Fibroblast of skin of back (primary cell): ENCODE measurements at places on chromosomes 1 and 21.

DNA sequence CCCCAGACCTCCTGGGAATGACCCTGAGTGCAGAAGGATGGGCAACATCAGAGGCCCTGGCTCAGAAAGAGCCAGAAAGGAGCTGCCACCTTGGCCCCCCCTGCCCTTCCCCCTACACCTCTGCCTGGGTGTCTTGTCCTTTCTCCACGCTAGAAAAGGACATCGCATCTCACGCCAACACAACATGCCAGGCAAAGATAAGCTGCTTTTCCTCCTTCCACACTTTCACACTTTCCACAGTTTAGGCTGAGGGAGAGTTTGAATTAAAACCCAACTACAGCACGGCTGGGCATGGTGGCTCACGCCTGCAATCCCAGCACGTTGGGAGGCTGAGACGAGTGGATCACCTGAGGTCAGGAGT, 109.5 kb downstream of the SPSB1 start:
- no peak for DNase-seq

GRCh38 chr21:29466532-29466931, 167.8 kb downstream of the BACH1 start:
- no peak for DNase-seq

GRCh38 chr1:226912587-226913176, 27.4 kb upstream of the COQ8A start:
- DNase-seq, result peak; percentile 17

GRCh38 chr1:210691039-210691610, 362.4 kb downstream of the HHAT start:
- no peak for DNase-seq

DNA sequence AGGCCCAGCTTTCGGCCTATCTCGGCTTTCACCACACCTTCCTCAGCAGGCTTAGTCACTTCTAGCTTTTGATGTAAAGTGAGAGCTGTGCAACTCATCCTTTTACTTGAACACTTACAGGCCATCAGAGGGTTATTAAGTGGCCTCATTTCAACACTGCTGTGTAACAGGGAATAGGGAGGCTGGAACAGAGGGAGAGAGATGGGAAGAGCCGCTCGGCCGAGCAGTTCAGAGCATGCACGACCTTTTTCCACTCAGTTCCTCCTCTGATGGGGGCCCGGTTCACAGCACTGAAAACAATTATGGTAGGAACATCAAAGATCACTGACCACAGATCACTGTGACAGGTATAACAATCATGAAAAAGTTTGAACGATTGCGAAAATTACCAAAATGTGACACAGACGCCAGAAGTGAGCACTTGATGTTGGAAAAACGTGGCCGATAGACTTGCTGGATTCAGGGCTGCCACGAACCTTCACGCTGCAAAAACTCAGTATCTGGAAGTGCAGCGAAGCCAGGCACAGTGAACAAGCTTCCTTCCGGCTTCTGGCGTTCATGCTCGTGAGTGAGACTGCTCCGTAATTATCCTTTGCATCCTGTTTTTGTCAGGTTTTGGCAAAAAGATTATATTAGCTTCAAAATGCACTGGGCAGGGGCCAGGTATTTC, 28.6 kb downstream of the AGPAT3 start:
- no peak for DNase-seq

GRCh38 chr1:164440232-164440631, 118.8 kb upstream of the PBX1 start:
- peak; percentile 53 for DNase-seq

- no peak for DNase-seq
Measured at GRCh38 chr1:102296116-102296515, 299.4 kb upstream of the OLFM3 start.

GRCh38 chr1:67376381-67376780, 53.8 kb downstream of the SERBP1 start:
- DNase-seq, result no peak

DNA sequence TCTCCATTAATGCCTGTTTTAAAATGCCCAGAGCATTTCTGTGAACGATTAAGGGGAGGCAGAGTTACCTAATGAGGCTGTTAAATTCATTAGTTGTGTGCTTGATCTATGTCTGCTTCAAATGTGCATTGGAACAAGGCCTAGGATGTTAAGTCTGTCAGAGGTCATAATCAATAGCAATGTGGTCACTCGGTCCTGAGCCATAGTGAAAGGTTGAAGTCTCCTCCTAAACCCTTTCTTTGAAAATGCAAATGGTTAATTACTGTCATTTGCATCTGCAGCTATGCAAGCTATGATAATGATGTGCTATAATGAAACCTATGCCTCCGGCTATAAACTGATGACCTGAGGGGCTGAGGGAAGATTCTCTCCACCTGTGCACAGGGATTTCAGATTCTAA, 114.2 kb upstream of the NR5A2 start:
- no peak for DNase-seq

DNA sequence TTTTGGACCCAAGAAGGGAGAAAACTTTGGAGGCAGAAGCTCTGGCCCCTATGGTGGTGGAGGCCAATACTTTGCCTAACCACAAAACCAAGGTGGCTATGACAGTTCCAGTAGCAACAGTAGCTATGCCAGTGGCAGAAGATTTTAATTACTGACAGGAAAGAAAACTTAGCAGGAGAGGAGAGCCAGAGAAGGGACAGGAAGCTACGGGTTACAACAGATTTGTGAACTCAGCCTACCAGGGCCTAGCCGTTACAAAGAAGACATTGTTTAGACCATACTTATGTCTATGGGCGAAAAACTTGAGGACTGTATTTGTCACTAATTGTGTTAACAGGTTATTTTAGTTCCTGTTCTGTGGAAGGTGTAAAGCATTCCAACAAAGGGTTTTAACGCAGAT, 10.4 kb upstream of the ACOT11 start:
- DNase-seq, result no peak

DNA sequence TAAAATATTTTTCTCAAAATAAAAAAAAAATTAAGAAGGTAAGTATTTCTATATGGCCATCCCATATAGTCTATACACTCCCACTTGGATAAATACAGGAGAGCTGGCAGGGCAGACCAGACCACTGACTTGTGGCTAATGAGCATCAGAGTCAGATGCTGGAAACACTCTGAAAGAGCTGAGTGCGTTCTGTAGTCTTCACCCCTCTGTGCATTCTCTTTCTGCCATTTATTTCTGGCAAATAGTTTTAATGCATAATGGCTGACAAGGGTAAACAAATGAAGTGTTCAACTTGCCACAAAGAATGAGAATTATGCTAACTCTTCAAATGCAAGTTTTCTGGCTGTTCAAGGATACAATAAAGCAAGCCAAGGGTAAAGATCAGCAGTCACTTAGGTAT, 191.7 kb downstream of the TTLL7 start:
- peak; percentile 9 for DNase-seq

DNA sequence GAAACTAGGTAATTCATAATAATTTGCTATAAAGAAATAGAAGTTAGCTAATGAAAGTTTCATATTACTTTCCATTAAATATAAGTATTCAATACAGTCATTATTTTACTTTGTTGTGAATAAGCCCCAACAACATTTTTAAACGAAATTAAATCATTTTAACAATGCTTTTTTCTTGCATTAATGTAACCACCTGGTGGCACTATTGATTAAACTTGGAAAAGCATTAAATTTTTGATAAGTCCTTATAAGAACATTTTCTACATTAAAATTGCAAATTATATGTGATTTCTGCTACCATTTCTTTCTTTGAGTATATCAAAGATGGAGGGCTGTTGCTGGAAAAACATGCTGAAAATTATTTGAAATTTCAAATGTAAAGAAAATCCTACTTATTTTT, 918.8 kb upstream of the TMPRSS15 start:
- DNase-seq, result peak; percentile 8

DNA sequence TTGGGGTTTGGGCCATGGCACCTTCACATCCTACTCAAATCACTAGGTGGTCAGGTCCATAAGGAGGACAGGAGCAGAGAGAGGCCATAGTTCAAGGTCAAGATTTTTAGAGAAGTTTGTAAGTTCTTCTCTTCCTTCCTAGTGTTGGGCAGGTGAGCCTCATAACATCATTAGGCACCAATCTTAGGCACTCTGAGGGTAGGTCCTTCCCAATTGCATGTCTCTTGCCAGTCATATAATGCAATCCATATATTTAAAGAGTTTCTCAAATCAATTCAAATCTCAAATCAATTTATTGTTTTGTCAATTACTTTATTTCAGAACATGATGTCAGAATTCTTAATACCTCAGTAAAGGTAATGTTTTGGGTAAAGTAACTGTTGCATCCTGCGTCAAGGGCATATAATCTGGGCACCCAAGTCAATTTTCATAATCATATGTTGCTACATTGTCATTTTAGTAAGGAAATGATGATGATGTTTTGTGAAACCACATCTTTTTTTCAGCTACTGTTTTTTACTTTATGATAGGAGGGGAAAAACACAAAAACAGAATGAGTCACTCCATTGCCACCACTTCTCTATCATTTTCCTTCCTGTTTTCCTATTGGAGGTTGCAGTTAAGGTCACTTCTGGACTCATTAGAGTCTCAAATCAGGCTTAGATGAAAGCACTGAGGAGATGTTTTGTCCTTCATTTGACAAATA, 122.7 kb downstream of the UCHL5 start:
- DNase-seq, result no peak

DNA sequence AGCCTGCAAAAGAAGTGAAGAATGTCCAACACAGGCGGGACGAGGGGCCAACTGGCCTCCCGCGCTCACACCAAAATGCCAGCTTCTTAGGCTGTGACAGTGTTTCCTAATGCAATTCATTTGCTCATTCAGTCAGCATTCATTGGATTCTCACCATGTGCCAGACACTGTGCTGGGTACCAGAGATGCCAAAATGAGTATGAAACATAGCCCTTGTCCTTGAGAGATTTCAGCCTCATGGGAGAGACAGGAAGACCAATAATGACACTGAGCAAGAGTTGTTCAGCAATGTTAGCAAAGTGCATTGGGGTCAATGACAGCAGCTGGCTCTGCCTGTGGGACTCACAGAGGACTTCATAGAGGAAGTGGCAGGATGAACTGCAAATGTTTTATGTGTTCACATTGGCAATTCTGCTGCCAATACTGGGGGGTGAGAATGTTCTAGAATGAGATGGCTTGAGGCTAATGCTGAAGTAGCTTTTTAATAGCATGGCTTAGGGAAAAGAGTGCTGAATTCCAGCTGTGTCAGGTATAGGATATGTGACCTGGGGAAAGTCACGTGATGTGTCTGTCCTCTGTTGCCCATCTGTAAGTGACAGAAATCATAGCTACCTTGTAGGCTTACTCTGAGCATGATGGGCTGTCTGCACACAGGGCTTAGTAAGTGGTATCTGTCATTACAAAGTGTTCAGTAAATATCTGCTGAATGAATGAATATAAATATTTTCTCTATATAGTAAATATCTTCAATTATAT, 58.3 kb upstream of the KIF26B start:
- no peak for DNase-seq

DNA sequence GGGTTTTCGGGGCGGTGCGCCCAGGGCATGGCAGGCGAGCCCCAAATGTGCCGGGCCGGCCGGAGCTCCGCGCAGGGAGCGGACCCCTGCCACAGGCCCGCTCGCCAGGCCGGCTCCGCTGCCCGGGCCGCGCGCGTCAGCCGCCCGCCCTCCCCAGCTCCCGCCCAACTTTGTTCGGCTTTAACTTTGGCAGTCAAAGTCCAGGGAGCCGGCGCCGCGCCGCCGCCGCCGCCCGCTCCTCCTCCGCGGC, 488 bp downstream of the SLC35D1 start:
- peak; percentile 61 for DNase-seq

- no peak for DNase-seq
Measured at GRCh38 chr1:215380566-215380965, 186.5 kb upstream of the KCTD3 start.

DNA sequence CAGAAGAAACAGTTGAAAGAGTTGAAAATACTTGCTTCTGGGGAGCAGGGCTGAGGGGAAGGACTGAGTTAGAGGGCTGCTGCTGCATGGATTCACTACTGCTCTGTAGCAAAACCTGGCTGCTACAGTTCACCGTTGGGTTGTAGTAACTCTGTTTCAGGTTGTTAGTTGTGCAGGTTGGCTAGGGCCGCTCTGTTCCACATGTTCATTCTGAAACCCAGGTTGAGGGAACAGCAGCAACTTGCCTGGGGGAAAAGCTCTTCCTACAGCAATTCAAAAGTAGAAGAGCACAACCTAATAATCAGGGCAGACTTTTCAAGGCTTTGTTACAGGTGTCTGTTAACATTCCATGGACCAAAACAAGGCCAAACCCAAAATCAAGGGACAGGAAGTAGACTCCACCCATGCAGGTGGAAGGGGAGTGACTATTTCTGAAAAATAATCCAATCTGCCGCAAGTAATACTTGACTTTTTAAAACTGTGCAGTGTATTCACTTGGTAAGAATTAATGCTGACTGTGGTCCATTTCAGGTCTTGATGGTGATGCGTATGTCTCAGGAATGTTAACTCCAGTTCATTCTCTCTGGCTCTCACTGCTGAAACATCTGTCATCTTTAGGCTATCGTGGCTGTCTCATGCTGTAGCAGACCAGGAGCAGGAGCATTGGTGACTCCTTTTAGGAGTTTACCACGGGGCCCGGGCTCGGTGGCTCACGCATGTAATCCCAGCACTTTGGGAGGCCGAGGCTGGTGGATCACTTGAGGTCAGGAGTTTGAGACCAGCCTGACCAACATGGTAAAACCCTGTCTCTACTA, 5.1 kb upstream of the PARK7 start:
- peak; percentile 79 for DNase-seq

GRCh38 chr1:163633366-163633765, 311.6 kb downstream of the NUF2 start:
- DNase-seq, result no peak

GRCh38 chr1:101849356-101849755, 147.4 kb downstream of the OLFM3 start:
- DNase-seq, result no peak

- DNase-seq, result no peak
Measured at GRCh38 chr1:160671603-160672517, 25.0 kb upstream of the SLAMF1 start.

DNA sequence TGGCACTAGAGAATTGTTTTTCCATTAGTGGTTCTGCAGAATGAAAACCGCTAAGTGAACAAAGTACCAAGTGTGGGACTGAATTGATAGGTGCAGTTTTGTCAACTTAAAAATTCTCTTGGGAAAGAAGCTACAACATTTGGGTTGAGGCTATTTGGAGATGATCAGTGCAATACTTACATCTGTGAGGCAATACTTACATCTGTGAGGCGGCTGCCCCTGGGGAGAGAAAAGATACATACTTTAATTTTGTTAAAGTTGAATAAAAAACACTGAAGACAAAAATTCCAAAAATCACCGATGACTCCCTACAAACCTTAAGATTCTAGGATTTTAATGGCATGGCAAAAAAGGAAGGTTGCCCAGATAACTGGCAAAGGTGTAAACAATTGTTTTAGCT, 1.7 kb downstream of the CFAP410 start:
- no peak for DNase-seq

DNA sequence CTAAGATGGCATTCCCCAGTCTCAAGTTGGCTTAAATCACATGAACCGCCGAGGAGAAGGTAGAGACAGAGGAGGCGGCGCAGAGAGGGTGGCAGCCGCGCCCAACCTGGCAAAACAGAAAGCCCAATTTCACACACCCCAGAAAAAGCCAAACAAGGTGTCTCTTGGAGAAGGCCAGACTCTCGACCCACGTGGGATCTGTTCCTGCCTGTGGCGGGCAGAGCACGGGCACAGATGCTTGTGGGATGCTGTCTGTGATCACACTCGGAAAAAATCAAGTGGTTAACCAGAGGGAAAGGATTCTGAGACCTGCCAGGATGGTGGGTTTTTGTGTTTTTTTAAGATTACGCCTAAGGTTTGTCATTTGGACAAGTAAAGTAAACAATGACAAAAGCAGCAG, 80.7 kb downstream of the MRPL37 start:
- DNase-seq, result peak; percentile 53

- DNase-seq, result no peak
Measured at GRCh38 chr21:32114419-32115035, 164.3 kb downstream of the MIS18A start.
